ENCODE measurements at places on chromosomes 5 and 9.

DNA sequence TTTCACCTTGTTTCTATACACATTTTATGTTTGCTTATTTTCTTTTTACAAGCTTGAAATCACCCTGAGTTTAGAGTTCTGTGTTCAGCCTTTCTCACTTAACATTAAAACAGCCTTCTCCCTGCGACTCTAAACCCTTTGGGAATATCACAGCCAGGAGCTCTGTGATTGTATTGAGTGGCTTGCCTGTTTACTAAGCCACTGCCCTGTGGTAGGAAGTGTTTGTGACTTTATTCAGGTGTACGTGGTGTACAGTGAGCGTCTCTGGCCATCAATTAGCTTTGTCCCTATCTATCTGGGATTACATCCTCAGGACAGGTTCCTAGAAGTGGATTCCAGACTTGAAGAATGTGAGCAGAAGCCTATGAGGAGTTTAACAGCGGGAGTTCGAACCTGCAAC is 11.0 kb upstream of the NEURL1B start:
- DNase-seq = no peak

DNA sequence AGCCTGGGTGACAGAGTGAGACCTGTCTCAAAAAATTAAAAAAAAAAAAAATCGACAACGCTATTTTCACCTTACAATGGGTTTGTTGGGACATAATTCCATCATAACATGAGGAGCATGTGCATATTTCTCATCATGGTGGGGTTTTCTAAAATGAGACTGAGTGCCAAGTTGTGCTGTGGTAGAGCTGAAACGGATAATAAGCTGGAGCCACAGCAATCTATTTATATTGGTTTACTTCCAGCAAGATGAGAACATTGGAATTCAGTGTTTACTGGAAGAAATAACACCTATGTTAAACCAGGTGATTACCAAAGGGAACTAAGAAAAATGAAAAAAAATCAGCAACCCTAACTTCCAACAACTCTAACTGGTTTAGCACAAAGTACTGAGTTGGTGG is 102.3 kb upstream of the IL6ST start:
- DNase-seq = no peak

- no peak for DNase-seq
These were observed 4.4 kb downstream of the SLC25A25 start for GRCh38 chr9:128072144-128073021.

DNA sequence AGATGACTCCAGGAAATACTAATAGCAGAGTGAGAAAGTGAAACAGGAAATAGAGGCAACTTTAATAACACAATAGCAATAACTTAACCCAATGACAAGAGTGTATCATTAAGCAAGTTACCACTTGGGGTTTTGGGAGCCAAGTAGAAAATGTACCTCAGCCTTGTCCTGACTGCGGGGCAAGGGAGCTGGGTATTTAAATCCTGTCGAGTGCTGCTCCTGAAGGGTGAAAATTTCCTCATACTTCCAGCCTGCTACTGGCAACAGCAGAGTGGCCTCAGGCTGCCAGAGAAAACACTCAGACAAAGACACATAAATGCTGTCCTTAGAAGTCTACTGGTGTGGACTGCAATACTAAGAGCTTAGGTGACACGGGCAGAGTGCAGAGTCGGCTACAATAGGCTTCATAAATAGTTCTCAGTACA is 112.5 kb upstream of the EMB start:
- DNase-seq = no peak

GRCh38 chr5:91170266-91170665 is 212.9 kb downstream of the ARRDC3 start:
- no peak for DNase-seq

GRCh38 chr9:20012232-20012631 is 223.4 kb upstream of the SLC24A2 start:
- no peak for DNase-seq

DNA sequence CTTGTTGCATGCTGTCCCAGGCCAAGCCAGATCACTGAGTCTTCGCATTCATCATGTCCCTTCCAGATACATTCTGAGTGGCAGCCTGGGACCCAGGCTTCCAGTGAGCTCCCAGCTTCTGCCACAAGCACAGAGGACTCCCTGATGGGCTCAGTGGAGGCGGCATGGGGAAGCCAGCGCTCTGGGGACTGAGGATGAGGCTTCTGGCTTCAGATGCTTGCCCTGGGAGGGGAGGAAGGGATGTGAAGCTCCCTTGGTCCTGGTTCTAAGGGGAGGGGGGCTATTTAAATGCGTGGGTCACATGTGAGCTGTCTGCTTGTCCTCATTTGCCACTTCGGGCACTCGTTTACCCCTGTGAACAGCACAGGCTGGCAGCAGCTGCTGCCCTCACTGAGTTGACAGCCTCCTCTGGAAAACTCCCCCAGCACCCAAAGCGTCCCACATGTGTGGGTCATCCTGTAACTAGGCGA is 174.0 kb downstream of the NR3C1 start:
- no peak for DNase-seq

GRCh38 chr5:144203750-144204596 is 33.3 kb downstream of the KCTD16 start:
- DNase-seq = peak; percentile 47

GRCh38 chr5:965604-966344 is 42.8 kb upstream of the NKD2 start:
- no peak for DNase-seq

DNA sequence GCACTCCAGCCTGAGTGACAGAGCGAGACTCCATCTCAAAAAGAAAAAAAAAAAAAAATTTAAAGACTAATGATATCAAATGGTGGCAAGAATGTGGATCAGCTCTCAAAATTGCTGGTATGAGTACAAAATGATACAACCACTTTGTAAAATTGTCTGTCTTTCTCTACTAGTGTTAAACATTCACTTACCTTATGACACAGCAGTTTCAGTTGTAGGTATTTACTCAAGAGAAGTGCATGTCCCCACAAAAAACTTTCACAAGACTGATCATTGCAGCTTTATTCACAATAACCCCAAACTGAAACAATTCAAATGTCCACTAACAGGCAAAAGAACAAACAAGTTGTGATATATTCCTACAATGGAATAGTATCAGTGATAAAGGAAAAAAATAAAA is 14.7 kb upstream of the CETN3 start:
- DNase-seq = no peak

All from NT2/D1 (cell line).